ENCODE measurements at places on chromosomes 16 and 17.
A peak's percentile ranks its signal among the peaks of the same experiment; 100 is the strongest.

GRCh38 chr17:17566896-17567513 lies 24.5 kb downstream of the PEMT start:
- peak; percentile 53 for DNase-seq

DNA sequence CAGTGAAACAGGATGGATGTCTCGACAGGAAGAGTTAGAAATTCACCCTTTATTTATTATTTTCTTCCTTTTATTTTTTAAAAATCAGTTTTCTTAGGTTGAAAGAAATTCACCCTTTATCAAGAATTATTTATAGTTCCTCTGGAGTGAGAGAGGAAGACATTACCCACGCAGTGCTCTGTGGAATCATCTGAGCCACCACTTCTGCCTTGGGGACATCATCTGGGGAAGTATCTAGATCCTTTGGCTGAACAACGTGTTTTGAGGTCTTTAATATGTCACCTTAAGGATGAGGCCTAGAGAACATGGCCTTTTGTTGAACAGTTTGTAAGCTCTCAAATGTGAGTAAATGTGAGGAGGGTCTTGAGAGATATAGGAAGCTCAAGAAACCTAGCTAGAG lies 183.3 kb downstream of the UTP18 start:
- no peak for DNase-seq

DNA sequence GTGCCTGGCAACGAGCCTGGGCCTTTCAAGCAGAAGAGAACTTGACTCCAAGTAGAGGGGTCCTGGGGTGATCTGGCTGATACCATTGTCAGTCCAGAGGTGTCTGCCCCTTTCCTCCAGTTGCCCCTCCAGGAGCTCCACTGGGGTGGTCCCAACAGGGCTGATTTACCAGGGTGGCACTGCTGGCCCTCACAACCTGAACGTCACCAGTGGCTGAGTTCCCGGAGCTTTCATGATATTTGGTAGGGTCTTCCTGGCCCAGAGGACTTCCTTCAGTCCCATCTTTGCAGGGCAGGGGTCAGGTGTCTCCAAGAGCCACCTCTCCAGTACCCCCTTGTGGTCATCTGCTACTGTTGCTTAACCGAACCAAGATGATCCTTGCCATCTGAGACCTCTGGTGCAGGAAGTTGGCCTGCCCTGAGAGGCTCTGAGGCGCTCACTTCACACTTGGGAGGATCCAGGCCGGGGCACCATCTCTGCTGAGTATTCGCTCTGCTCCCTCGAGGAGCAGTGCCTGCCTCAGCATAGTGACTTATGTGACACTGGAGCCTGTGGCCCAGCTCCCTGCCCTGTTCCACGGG lies 3.5 kb downstream of the LIMD2 start:
- DNase-seq = peak; percentile 63

GRCh38 chr17:32127158-32127897 lies 15.0 kb upstream of the RHOT1 start:
- peak; percentile 91 for DNase-seq

DNA sequence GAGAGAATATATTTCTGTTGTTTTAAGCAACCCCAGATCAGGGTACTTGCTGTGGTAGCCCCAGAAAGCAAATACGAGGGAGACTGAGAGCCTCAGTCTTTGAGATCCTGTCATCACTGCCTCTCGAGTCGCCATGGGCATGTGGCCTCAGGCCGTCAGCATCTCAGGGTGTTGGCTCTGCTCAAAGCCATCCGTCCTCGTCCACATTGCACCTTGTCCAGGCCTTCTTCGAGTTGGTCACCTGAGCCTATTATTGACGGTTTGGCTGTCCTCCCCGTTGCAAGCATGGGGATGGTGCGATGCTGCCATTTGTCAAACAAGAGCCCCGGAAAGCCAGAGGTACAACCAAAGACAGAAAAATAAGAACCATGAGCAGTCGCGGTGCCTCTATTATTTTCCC lies 136.9 kb downstream of the IRF8 start:
- DNase-seq = no peak

- DNase-seq = no peak
Measured at GRCh38 chr16:3671424-3671823, 16.9 kb downstream of the DNASE1 start.

DNA sequence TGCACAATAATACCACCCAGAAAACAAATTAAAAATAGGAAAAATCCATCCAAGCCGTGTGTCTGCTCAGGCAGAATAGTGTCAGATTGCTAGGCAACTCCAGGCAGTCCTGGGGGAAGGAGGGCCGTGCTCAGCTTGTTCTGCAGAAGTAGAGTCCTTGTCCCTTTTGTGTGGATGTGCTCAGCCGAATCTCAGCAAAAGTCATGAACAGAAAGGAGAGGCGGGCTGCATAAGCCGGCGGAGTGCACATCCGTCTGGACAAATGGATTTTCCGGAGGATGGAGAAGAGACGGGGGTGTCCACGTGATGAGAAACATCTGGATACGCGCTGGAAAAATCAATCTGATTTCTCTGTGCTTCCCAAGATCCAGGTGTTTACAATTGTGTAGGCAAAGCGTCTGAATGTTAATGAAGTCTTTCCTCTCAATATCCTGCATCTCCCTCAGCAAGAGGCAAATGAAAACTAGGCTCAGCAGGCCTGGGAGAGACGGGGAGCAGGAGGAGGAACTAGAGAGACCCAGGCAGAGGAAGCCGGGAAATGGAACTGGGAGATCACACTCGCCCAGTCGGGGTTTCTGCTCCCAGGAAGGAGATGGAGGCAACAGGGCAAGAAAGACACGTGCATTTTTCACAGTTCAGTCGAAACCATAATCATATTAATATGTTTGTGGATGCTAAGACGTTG lies 7.7 kb upstream of the RBFOX3 start:
- DNase-seq = no peak

DNA sequence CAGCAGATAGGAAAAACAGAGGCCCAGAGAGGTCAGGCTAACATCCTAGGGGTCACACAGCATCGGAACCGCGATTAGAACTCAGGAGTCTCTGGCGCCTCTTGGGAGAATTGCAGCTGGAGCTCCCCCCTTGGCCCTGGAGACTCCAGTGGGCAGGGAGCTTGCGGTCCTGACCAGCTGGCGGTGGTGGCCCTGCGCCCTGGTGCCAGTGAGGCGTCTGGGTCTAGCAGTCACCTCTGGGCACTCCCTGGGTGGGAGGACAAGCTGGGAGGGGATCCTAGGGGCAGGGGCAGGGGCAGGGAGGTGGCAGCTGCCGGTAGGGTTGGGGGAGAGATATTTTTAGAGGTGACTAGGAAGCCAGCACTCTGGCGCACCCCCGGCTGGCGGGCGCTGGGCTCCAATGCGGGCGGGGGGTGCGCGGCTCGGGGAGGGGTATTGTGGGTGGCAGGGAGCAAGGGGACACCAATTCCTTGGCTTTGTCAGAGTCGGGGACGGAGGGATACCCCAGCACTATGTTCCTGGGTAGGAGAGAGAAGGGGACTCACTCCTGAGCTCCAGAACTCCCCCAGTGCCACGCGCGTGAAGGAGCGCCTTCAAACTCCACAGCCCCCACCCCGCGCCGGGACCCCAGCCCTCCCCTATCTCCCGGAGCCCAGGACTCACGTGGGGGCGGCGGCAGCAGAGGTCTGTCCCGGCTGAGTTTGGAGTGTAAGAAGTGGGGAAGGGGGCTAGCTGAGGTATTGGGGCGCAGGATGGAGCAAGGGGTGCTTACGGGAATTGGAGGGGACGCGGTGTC lies 584 bp downstream of the PHOSPHO1 start:
- DNase-seq = peak; percentile 64

DNA sequence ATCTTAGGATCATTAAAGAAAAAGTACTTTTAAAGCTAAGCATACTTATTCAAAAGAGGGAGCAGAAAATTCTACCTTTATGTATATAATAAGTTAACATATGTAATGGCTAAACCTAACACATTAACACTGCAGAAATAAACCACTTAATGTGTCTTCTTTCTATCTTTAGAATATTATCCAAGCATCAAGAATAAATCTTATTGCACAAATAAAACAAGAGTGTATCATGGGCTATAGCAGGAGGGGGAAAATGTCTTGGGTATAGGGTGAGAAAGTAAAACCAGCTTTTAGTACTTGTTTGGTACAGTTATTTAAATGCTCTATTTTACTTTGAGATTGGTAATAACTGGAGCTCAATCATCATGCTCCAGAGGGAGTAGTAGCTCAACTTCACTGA lies 10.9 kb downstream of the PRKCA start:
- no peak for DNase-seq

- DNase-seq = peak; percentile 46
Measured at GRCh38 chr17:17044846-17045561, 2.7 kb downstream of the MPRIP start.

- DNase-seq = peak; percentile 52
Measured at GRCh38 chr17:17205368-17206123, 587 bp downstream of the PLD6 start.

- no peak for DNase-seq
Measured at GRCh38 chr16:52611817-52612673, 65.1 kb upstream of the TOX3 start.

- no peak for DNase-seq
Measured at GRCh38 chr17:57721967-57722703, 23.0 kb downstream of the CCDC182 start.

- no peak for DNase-seq
Measured at GRCh38 chr16:59154295-59154694, 420.2 kb upstream of the GOT2 start.

GRCh38 chr17:44826123-44826790 lies 3.8 kb downstream of the GJC1 start:
- no peak for DNase-seq

GRCh38 chr16:88991813-88992350 lies 14.9 kb upstream of the CBFA2T3 start:
- no peak for DNase-seq

GRCh38 chr17:30093463-30094147 lies 23.0 kb upstream of the NSRP1 start:
- DNase-seq = no peak

- DNase-seq = no peak
Measured at GRCh38 chr16:57893559-57894389, 77.2 kb downstream of the CNGB1 start.

- peak; percentile 94 for DNase-seq
Measured at GRCh38 chr17:63433746-63434591, 12.1 kb downstream of the CYB561 start.

DNA sequence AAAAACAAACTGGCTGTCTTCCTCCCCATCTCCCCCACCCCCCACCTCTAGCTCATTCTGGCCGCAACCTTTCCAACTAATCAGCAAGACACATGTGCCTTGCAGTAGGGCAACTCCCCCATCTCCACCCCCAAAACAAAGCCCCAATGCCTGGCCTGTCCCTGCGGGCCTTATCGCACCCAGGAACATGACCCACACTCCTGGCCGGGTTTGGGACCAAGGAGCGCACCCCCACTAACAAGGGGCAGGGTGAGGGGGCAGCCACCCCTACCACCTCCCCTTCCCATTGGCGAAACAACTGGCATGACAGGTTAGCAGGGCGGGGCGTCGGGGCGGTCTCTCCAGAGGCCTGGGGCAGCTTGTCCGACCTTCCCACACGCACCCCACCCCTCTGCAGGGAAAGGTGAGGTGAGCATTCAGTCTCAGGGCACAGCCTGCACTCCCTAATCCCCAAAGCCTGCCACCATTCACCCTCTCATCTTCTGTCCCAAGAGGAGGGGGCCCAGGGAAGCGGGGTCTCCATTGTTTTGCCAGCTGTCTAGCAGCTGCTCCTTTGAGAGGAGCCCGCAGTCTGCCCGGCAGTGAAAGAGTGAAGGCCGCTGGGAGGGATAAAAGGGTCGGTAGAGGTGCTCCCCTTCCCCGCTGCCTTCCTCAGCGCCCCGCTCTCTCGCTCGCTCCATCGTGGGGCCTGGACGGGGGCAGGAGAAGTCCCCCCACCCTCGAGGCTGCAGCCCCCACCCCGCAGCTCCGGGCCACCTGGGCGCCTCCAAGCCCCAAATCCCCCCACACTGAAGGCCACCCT lies 765 bp downstream of the MYO18A start:
- DNase-seq = peak; percentile 49

DNA sequence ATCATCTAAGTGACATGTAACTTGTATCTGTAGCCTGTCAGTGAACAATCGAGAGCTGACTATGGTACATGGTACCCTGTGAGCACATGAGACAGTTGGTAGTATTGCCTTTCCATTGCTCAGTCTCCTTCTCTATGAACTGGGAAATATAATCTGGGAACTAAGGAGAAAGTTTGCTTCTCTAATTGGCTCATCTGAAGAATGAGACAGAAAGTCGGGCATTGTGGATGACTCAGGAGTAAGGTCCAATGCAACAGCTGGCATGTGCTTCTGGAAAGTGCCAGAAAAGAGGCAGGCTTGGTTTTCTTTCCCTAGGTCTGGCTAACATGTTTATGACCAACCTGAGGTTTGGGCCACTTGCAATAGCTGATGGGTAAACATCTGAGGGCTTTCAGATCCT lies 51.9 kb downstream of the ZZEF1 start:
- DNase-seq = no peak

- no peak for DNase-seq
Measured at GRCh38 chr16:31464348-31464769, 5.1 kb downstream of the ARMC5 start.

DNA sequence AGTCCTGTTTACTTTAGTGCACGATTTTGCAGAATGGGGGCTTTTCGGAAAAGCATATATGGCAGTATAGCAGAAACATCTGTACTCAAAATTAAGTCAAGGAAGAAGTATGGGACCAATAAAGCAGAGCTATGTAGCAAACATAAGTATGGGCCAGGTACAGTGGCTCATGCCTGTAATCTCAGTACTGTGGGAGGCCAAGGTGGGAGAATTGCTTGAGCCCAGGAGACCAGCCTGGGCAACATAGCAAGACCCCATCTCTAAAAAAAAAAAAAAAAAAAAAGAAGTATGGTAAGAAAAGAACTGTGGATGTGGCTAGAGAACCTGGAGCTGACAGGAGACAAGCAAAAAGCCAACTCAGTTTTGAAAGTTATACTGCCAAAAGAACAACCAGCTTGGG lies 36.1 kb downstream of the ZNF652 start:
- DNase-seq = no peak

DNA sequence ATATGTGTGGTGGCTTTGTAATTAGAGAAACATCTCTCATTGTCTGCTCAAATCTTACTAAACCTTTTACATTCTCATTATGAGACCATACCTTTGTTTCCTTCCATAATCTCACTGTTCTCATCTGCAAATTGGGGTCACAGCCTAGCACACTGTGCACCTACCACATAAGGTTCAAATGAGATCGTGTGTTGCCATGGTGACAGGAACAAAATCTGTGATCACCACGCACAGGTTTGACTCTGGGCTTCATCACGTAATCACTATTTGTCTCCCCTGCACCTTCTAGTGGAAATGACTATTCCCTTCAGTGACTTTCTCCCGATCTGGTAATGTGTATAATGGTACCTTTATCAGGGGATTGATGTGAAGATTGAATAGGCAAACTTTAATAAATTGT lies 26.1 kb downstream of the CDH8 start:
- DNase-seq = no peak

- peak; percentile 15 for DNase-seq
Measured at GRCh38 chr17:72053449-72053848, 67.4 kb upstream of the SOX9 start.

All from right cardiac atrium (tissue), 5 donors.